CD4-positive, alpha-beta memory T cell (primary cell): ENCODE measurements at places on chromosomes 2 and 18.
A peak's percentile ranks its signal among the peaks of the same experiment; 100 is the strongest.

- DNase-seq, result no peak
Observed at GRCh38 chr2:58967736-58968135, 726.6 kb upstream of the FANCL start.

GRCh38 chr18:21277578-21277977, 35.5 kb downstream of the GREB1L start:
- DNase-seq, result no peak

GRCh38 chr2:72809095-72809494, 16.7 kb downstream of the EXOC6B start:
- no peak for DNase-seq

GRCh38 chr18:79396431-79397246, 909 bp downstream of the NFATC1 start:
- DNase-seq, result no peak

DNA sequence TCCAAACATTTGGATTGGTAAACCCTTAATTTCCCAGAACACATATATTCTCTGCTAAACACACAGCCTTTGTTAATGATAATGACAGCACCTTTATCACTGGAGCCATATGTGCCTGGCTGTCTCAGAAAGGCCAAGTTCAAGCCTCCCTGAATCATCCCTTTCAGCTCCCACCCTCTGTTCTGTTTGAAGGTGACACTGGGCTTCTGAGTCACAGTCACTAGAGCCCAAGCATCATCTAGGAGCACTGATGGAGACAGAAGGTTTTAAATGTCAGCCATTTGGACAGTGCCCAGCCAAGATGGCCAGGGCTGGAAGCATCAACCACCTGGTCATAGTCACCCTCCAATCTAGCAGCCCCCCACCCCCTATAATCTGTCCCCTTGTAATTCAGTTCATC, 80.6 kb downstream of the NRP2 start:
- DNase-seq, result no peak

DNA sequence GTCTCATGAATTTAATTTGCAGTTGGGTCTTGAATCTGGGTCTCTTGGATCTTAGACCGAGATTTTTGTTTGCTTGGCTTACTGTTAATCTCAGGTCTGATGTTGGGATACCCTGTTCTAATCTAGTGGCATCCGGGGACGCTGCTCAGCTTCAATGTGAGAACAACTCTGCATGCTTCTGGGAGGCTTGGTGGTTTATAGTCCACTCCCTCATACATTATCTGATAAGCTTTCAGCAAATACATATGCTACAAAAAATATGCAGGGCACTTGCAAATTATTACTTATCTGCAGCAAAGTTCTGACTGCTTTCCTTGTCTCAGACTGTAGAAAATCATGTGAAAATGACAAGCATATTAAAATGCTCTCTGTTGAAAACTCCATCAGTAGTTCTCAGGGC, 39.4 kb downstream of the RNF144A start:
- no peak for DNase-seq

- no peak for DNase-seq
Observed at GRCh38 chr2:3197308-3197707, 180.3 kb downstream of the EIPR1 start.

DNA sequence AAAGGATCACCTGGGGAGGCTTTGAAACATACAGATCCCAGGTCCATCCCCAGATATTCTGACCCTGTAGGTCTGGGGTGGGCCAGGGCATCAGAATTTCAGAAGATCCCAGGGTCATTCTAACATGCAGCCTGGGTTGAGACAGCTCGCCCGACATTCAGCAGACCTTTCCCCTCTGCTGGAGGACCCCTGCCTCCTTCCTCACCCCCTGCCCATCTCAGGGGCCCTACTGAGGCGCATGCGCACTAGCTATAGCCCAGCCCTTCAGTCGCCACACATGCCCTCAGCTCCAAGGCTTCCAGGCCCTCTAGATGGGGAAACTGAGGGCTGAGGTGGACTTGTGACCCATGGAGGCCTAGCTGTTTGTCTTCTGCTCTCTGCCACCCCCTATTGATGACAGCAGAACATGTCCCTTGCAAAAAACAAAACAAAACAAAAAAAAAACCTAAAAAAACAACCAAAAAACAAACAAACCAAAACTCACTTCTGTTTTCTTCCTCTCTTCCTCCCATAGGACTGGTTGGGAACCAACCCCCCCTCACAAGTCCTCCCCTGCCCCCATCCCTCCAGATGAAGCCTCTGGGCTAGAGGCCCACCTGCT, 91.3 kb downstream of the ZBTB7C start:
- no peak for DNase-seq

DNA sequence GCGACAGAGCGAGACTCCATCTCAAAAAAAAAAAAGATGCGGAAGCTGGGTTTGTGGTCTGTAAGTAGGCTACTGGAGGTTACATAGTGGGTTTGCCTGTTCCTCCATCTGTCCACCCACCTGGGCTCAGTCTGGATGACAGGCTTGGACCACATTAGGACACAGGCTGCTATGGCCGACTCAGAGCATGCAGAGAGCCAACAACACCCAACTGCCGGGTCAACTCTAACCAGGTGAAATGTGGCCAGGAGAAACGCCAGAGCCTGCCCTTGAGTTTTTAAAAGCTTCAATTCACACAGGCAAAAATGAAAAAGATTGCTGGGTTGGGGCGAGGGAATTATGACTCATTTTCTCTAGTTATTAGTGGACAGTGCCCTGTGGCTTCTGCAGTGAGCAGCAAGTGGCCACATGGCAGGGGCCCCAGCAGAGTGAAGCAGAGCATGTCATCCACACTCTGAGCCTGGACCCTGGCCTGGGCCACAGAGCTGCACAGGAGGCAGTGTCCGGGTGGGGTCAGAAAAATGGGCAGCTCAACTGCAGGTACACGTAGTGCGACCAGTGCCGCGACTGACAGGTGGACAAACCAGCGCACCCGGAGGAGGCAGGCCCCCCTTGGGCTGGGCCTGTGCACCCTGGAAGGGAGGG, 67.4 kb downstream of the BIN1 start:
- no peak for DNase-seq

GRCh38 chr2:11920993-11921583, 174.7 kb downstream of the LPIN1 start:
- no peak for DNase-seq

- no peak for DNase-seq
Observed at GRCh38 chr2:230666446-230666845, 46.2 kb upstream of the CAB39 start.

GRCh38 chr2:169136885-169137534, 67.6 kb downstream of the DHRS9 start:
- no peak for DNase-seq

DNA sequence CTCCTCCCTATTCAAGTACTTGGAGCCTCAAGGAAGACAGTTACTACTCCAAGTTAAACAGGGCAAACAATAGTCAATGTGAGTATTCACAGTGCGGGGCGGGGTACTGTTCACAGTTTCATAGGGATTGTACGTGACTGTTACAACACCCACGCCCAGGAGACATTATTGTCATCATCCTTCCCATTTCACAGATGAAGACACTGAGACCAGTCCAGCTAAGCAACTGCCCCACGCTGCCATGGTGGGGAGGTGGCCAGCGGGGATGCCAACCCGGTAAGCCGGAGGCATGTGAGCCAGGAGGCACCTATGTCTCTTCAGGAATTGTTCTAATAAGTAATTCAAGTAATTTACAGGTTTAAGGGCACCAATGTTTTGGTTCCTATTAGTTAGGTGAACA, 982 bp downstream of the HJURP start:
- no peak for DNase-seq

DNA sequence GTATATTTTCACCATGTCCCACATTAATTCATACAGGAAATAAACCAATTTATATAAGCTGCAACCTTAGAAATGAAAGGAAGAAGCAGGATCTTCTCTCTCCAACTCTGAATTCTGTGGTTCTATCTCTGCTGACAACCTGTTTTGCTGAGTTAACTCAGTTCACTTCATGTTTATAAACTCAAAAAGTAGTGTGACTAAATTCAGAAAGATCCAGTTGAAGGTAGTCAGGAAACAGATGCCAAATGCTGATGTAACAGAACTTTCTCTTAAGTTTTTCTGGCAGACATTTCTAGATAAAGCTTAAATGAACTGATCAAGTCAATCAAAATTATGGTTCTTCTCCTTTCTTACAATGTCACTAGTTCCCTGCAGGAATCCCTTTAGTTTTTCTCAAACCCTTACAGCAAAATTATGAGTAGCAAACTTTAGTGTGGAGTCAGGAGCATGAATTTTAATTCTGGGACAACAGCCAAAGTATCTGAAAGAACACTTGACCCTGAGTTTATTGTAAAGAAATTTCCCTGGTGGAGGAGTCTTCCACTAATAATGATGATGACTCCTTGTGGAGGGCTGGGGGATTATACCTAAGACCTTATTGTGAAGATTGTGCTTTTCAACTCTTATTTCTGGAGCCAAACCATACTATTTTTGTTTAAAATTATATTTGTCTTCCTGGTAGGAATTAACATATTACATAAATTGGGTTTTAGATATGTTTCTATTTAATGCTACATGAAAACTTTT, 216.9 kb downstream of the MYO3B start:
- DNase-seq, result no peak

DNA sequence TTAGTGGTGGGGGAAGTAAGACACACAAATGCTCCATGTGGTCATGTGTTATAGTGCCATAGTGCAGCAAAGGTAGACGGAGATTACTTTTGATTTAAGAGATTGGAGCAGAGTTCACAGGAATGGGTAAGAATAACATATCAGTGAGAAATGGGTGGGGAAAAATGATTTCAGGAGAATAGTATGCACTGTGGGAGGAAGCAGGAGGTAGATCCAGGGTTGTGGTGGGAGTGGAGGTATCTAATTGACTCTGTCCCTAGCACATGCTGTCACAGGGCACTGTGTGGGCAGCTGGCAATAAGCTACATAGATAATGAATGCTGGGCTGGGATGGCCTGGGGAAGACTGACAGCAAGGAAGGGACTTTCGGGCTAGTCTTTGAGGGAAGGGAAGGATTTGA, 65.3 kb downstream of the STAT1 start:
- no peak for DNase-seq

GRCh38 chr2:160747501-160748170, 254.0 kb upstream of the RBMS1 start:
- DNase-seq, result no peak

- no peak for DNase-seq
Observed at GRCh38 chr2:158142568-158143332, 41.1 kb downstream of the UPP2 start.

DNA sequence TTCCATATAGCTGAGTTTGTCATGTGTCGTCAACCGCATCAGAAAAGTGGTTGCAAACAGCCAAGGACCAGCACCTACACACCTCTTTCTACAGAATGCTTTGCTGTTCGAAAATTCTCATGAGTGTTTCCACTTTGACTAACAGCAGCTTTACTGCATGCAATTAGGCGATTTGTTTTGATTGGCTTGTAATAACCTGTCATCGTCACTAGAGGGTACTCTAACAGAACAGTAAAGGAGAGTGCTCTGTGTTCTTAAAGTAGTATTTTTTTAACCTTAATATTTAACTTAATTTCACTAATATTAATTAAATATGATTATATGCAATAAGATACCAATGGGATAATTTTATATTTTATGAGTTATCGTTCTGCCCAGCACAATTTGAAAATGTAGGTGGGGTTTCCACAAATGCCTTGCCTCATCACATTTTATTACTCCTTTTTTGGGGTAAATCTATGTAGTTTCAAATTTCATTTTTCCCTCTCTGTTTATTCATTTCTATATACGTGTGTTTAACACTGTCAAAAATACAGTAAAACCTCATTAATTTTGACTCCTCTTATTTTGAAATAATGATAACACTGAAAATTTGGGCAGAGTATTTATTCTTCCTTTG, 502.2 kb downstream of the NRXN1 start:
- peak; percentile 7 for DNase-seq

DNA sequence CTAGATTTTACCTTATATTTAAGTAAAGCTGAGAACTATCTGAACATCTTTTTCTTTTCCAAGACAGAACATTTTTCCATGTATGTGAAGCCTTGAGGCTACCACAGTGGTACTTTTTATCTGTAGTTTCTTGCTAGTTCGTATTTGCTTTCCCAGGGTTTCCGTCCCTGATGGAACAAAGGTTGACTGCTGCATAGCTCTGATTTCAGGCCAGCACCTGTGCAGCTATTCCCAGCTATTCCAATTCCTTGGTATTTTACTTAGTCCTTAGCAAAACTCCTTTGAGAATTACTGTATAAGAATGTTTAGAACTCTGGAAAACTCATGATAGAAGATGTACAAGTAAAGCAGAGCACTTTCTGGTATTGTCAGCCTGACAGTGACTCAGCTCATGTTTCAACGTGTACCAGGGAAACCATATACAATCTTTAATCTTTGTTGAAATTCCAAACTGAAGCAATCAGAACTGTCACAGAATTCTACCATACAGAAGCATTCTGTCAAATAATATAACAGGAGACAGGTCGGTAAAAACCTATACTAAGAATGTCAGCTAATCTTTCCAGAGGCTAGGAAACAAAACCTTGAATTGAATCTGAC, 162.2 kb downstream of the PKP4 start:
- DNase-seq, result no peak

DNA sequence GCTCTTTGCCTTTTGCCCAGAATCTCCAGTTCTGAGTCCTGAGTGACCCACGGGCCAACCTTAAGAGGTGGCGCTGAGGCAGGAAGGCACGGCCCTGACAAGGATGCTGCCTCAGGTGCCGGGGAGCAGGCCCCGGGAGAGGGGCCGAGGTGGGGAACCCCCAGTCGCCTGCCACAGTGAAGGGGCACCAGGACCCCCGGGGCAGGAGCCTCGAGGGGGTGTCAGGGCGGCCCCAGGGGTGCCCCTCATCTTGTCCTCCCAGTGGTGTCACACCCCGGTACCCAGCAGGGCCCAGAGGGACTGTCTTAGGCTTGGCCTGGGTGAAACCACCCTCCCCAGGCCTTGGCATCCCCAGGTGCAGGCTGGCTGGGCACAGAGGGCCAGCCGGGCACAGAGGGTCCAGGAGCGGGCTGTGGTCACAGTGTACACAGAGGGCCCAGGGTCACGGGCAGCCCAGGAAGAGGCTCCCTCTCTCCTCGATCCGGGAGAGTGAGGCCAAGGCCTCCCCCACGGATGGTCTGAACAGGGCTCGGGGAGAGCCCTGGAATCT, 1.0 kb downstream of the PDCD1 start:
- DNase-seq, result no peak

DNA sequence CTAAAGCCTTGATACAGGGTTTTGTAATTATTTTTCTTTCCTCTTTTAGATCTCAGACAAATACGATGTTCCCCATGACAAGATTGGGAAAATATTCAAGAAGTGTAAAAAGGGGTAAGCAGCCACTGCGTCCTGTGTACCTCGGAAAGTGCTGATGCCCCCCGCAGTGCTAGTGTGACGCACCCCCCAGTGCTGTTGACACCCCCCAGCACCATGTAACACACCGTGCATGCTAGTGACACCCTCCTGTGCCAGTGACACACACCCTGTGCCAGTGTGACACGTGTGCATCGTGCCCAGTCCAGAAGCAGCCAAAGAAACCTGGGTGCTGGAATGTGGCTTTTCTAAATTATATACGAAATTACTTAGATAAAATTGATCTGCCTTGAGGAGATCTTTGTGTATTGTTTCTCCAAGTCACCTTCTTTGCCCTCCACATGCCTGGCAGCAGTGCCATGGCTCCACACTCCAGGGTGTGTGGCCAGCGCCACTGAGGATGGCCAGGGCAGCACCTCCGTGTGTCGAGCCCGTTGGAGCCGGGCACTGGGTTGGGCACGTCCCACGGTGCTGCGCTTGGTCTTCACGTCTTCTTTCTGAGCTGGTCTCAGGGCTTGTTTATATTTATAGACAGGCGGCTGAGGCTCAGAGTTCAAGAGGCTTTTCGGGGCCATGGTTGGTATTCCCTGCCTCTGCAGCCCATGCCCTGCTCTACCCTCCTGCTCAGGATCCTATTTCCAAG, 44.3 kb upstream of the KLF11 start:
- no peak for DNase-seq

- no peak for DNase-seq
Observed at GRCh38 chr18:79453816-79454735, 58.3 kb downstream of the NFATC1 start.
